ENCODE measurements at places on chromosomes 1 and 21. TPM values are rescaled to one million over a fixed set of nuclear protein-coding genes. Genes with fewer than 3 reads are reported as not detected.
A peak's percentile ranks its signal among the peaks of the same experiment; 100 is the strongest.

GRCh38 chr1:95578462-95578861 lies 344.5 kb downstream of the RWDD3 start:
- no peak overlapping the region for H3K27ac ChIP-seq
- H3K4me1 ChIP-seq, result no peaks in the 10 kb centered on the region
- H3K27me3 ChIP-seq, result no peaks in the 10 kb centered on the region
- no peaks in the 10 kb centered on the region for H3K36me3 ChIP-seq

TBX19 gene
- 2.0 TPM for total RNA-seq

GRCh38 chr1:154940651-154941194 lies 4.2 kb upstream of the PMVK start:
- H3K4me1 ChIP-seq, result peaks cover 71% of the 10 kb centered on the region
- peak overlapping the region; percentile 39 for H3K4me3 ChIP-seq
- H3K27me3 ChIP-seq, result no peaks in the 10 kb centered on the region
- H3K27ac ChIP-seq, result peak overlapping the region; percentile 97

TTC39A gene
- total RNA-seq, result not detected

CELA3A gene
- not detected for total RNA-seq

OR2T29 gene
- not detected for total RNA-seq

DNA sequence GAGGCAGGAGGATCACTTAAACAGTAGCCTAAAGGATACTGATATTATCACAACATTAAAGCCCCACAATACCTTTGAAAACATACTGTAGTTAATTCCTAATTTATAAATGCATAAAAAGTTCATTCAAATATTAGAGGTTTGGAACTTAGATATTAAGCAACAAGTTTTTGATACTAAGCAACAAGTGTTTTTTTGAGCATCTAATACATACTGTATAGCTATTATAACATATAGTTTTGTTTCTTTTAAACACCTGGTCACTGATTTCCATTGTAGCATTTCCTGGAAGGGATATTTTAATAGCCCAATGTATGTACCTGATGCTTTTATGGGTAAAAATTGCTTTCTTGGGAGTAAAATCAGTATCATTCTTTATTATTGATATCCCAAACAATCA lies 4.5 kb downstream of the UHMK1 start:
- no peak overlapping the region for H3K4me3 ChIP-seq
- no peaks in the 10 kb centered on the region for H3K27me3 ChIP-seq
- no peak for DNase-seq
- H3K36me3 ChIP-seq, result peaks cover 32% of the 10 kb centered on the region
- no peak overlapping the region for H3K27ac ChIP-seq

KCNN3 gene
- total RNA-seq, result not detected

DNA sequence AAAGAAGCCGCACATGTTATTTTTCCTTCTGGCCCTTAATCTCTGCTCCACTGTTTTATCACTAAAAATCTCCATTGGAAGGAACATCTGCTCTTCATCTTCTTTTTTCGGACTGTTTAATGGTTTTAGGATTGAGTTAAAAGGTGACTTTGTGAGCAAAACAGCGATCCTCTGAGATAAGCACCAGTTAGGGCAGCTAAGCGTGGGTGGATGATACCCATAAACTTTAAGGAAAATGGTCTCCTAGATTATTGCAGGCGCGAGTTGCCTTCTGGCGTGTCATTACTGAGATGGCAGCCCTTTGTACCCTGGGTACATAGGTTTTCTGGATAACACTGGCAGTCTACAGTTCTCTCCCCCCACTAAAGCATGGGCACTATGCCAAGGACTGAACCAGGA lies 44.0 kb upstream of the HMGB4 start:
- DNase-seq, result no peak
- no peaks in the 10 kb centered on the region for H3K27me3 ChIP-seq
- H3K36me3 ChIP-seq, result no peaks in the 10 kb centered on the region

DNA sequence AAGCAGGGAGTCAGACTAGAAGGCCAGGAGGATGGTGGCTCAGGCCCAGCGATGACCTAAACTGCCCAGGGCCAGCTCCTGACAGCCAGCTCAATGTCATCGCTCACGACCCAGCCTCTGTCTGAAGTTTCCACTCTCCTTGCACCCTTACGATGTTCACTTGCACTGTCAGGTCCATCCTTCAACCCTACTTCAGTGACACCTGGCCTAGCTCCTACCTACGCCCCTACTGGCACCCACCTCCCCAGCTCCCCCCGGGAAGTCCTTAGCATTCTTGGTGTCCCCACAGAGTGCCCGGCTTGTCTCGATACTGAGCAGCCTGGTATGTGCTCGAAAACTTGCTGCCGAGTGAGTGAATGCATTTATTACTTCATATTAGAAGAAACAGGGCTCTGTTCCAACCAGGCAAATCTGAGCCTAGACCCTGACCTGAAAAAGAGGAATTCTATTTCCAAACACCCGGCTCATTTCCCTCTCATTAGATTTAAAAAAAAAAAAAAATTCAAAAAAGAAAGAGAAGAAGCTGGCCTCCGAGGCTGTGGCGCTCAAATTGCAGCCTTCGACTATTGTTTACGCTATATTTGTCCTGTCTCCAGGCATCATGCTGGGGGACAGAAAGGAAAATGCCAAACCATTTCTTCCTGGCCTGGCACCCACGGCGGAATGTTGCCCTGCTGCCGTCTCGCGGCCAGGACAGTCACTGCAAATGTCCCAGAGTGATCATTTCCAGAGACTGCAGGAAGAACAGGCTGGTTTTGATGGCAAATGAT lies 29.8 kb upstream of the LRRC38 start:
- no peaks in the 10 kb centered on the region for H3K27me3 ChIP-seq
- H3K36me3 ChIP-seq, result no peaks in the 10 kb centered on the region
- no peaks in the 10 kb centered on the region for H3K4me1 ChIP-seq
- no peak overlapping the region for H3K27ac ChIP-seq
- H3K4me3 ChIP-seq, result no peak overlapping the region

TARS2 gene
- total RNA-seq, result 51.0 TPM

GRCh38 chr1:23791516-23792047 lies 637 bp downstream of the LYPLA2 start:
- DNase-seq, result peak; percentile 56
- H3K27me3 ChIP-seq, result no peaks in the 10 kb centered on the region
- peak overlapping the region; percentile 90 for H3K27ac ChIP-seq
- H3K4me3 ChIP-seq, result peak overlapping the region; percentile 94
- H3K4me1 ChIP-seq, result peaks cover 17% of the 10 kb centered on the region

DNA sequence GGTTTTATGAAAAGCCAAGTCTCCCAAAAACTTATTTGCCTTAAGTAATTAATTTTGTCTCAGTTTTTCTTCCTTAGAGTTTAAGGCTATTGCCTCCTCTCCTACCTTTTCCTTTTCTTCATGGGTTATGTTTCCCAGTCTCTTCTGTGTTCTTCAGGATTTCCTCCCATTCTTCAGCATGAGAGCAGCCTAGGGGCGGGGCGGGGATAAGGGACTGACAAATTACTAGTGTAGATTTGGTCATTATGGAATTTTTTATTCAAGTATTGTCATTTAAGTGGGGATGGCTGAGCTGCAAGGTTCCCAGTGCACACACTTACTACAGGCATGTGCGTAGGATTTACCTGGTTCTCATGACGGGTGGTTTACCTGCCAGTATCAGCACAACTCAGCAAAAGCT lies 35.2 kb upstream of the PIGV start:
- no peak for DNase-seq
- H3K27ac ChIP-seq, result no peak overlapping the region
- H3K4me1 ChIP-seq, result peaks cover 37% of the 10 kb centered on the region
- no peaks in the 10 kb centered on the region for H3K27me3 ChIP-seq
- H3K36me3 ChIP-seq, result peaks cover 48% of the 10 kb centered on the region

- DNase-seq, result no peak
- H3K4me3 ChIP-seq, result no peak overlapping the region
- H3K27ac ChIP-seq, result no peak overlapping the region
Observed at GRCh38 chr1:152761609-152762213, 3.9 kb downstream of the KPRP start.

KCNK2 gene
- total RNA-seq, result not detected

DNA sequence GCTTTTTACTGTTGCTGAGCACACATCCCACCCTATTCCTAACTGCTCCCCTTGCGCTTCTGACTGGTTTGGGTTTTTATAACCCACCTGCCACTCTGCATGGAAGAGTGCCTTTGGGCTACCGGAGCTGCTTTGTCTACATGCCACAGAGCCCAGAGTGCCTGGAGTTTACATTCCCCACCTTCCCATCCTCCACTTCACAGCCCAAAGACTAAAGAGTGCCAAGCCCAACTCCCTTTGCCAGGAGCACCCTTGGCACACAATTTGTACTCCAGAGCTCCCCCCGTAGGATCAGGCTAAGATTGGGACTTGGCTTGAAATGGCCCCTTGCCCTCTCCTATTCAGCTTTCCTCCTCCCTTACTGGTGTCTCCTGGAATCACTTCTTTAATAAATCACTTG lies 63.3 kb downstream of the LHX9 start:
- H3K27ac ChIP-seq, result no peak overlapping the region
- peaks cover 9% of the 10 kb centered on the region for H3K36me3 ChIP-seq
- peaks cover 11% of the 10 kb centered on the region for H3K4me1 ChIP-seq
- DNase-seq, result no peak
- H3K27me3 ChIP-seq, result peaks cover 19% of the 10 kb centered on the region

GRCh38 chr1:6666696-6667095 lies 34.9 kb downstream of the DNAJC11 start:
- H3K27ac ChIP-seq, result no peak overlapping the region
- H3K27me3 ChIP-seq, result no peaks in the 10 kb centered on the region
- H3K36me3 ChIP-seq, result peaks cover 27% of the 10 kb centered on the region
- no peak for DNase-seq
- no peaks in the 10 kb centered on the region for H3K4me1 ChIP-seq
- no peak overlapping the region for H3K4me3 ChIP-seq

DNA sequence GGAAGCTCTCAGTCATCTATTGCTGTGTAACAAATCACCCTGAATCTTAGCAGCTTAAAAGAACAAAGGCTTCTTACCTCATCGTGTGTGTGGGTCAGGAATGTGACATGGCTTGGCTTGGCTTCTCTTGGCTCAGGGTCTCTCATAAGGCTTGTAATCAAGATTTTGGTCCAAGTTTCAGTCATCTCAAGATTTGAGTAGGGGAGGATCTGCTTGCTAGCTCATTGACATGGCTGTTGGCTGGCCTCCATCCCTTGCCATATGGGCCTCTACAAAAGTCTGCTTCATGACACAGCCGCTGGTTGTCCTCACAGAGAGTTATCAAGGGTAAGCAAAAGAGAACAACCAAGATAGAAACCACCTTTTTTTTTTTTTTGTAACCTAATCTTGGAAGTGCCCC lies 207.7 kb downstream of the PTPRC start:
- no peak overlapping the region for H3K27ac ChIP-seq
- no peaks in the 10 kb centered on the region for H3K27me3 ChIP-seq
- H3K4me1 ChIP-seq, result peaks cover 7% of the 10 kb centered on the region
- H3K4me3 ChIP-seq, result no peak overlapping the region

DNA sequence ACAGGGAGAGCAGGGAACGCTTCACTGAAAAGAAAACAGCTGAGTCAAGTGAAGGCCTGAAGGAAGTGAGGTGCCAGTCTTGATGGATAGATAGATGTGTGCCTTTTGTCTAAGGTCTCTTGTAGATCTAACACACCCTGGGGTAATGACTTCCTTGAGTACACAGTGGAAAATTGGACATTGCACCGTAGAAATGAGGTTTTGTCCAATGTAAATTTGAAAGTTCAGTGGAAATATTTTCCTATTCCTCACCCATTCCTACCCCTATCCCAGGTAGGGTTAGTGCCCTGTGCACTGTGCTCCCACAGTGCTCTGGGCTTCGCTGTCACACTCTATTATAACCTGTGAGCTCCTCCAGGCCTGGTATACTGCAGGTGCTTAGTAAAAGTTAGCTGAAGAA lies 24.3 kb downstream of the ZMYND12 start:
- no peaks in the 10 kb centered on the region for H3K27me3 ChIP-seq
- no peaks in the 10 kb centered on the region for H3K4me1 ChIP-seq
- no peak for DNase-seq
- H3K36me3 ChIP-seq, result no peaks in the 10 kb centered on the region
- H3K27ac ChIP-seq, result no peak overlapping the region

CD101 gene
- not detected for total RNA-seq

MSH4 gene
- 0.47 TPM for total RNA-seq

AMY1A gene
- not detected for total RNA-seq

- no peak overlapping the region for H3K4me3 ChIP-seq
- peaks cover 3% of the 10 kb centered on the region for H3K36me3 ChIP-seq
- peaks cover 3% of the 10 kb centered on the region for H3K4me1 ChIP-seq
- H3K27me3 ChIP-seq, result no peaks in the 10 kb centered on the region
Observed at GRCh38 chr1:168081373-168082007, 55.2 kb downstream of the GPR161 start.

PROK1 gene
- not detected for total RNA-seq

FMN2 gene
- total RNA-seq, result not detected

DNA sequence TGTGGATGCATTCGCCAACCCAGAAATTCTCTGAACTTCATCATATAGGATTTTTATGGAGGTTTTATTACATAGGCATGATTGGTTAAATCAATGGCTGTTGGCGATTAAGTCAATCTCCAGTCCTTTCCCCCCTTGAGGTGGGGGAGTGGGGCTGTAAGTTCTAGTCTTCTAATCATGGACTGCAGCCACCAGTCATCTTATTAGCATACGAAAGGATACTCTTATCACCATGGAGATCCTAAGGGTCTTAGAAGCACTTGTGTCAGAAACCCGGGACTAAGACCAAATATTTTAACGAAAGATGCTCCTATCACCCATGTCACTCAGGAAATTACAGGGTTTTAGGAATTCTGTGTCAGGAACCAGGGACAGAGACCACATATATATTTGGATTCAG lies 36.3 kb downstream of the SDCCAG8 start:
- H3K4me1 ChIP-seq, result peaks cover 11% of the 10 kb centered on the region
- no peaks in the 10 kb centered on the region for H3K27me3 ChIP-seq
- no peak for DNase-seq
- H3K27ac ChIP-seq, result no peak overlapping the region
- peaks cover 55% of the 10 kb centered on the region for H3K36me3 ChIP-seq

BNIPL gene
- 1.0 TPM for total RNA-seq

- DNase-seq, result no peak
- H3K4me1 ChIP-seq, result peaks cover 14% of the 10 kb centered on the region
- H3K27me3 ChIP-seq, result peaks cover 70% of the 10 kb centered on the region
- no peak overlapping the region for H3K4me3 ChIP-seq
Observed at GRCh38 chr21:33402001-33402979, 923 bp upstream of the IFNGR2 start.

- peaks cover 50% of the 10 kb centered on the region for H3K27me3 ChIP-seq
- H3K36me3 ChIP-seq, result no peaks in the 10 kb centered on the region
- no peak within 1 kb of the TSS for H3K27ac ChIP-seq
- H3K4me1 ChIP-seq, result peaks cover 16% of the 10 kb centered on the region
- no peak for DNase-seq
Observed at GRCh38 chr1:19664453-19665185, at the start of gene HTR6. HTR6 (plus strand) TSS chr1:19664875; CDS start chr1:19665754, 879 bp downstream.

THEM5 gene
- total RNA-seq, result not detected

DNA sequence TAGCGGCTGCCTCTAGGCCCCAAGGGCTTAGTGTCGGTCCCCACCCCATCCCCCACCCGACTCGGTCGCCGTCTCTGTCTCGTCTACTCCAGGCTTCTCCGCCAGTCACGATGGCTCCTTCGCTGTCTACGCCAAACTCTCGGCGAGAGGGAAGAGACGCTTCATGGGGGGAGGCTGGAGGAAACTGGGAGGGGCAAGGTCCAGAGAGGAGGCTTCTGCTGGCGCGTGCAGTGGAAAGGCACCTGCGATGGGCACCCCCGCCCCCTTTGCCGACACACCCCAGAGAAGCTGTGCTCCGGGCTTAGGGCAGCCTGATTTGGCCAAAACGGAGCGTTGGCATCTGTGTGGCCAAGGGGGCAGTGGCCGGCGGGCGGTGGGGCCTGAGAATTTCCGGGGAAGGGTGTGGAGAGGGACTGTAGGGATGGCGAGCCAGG lies 1.2 kb upstream of the CSMD2 start:
- H3K27me3 ChIP-seq, result peaks cover 69% of the 10 kb centered on the region
- H3K36me3 ChIP-seq, result peaks cover 3% of the 10 kb centered on the region
- no peak for DNase-seq
- H3K4me3 ChIP-seq, result no peak overlapping the region
- peaks cover 7% of the 10 kb centered on the region for H3K4me1 ChIP-seq
- no peak overlapping the region for H3K27ac ChIP-seq
